ENCODE measurements at places on chromosomes 11 and 22.
A peak's percentile ranks its signal among the peaks of the same experiment; 100 is the strongest.

GRCh38 chr11:15897211-15897960, 459.0 kb downstream of the SOX6 start:
- no peak for DNase-seq

- DNase-seq, result no peak
These were observed 7.4 kb downstream of the PKNOX2 start for GRCh38 chr11:125171974-125172373.

DNA sequence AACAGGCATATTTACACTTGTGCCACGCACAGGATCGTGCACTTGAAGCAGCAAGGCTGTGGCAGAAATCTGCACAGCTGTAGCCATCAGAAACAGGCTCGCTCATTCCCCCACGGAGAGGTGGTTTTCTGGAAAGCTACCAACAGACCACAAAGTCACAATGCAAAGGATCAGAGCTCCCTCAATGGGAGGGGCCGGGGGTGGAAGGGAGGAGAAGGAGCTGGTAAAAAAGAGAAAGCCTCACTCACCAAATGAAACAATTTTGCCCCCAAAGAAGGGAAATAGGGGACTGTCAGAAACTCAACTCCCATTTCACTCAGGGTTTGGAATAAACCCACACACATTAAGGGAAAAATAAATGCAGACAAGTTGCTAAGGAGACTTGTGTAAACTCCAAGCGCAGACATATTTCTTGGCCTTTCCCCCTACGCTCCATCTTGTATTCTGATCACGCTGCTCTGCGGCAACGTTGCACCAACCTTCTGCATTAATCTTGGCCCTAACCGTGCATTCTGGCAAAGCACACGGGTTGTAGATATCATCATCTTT, 43.2 kb upstream of the BLID start:
- no peak for DNase-seq

DNA sequence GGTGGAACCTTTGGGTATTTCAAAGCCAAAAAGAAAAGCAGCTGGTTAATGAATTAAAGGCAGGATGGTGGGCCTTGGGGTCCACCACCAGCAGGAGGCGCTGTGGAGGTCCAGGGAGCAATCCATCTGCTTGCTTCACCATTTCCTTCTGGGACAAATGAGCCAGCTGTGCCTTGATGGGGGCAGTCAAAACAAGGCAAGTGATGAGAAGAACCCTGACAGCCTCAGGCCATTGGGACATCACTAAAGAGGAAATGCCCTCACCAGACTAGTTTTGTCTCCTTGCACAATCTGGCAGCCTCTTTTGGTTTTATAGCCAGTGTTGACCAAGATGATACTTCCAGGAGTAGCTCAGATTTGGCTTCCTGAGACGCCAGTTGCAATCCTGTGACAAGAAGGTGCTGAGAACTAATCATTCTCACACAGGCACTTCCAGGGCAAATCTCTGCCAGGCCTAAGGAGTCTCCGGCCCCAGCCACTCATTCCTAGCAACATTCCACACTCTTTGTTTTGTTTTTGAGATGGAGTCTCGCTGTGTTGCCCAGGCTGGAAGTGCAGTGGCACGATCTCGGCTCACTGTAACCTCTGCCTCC, 38.2 kb upstream of the WEE1 start:
- DNase-seq, result peak; percentile 76

- no peak for DNase-seq
These were observed 99.9 kb downstream of the MED15 start for GRCh38 chr22:20607157-20607907.

- DNase-seq, result no peak
These were observed 58.8 kb downstream of the GRK3 start for GRCh38 chr22:25623310-25623734.

DNA sequence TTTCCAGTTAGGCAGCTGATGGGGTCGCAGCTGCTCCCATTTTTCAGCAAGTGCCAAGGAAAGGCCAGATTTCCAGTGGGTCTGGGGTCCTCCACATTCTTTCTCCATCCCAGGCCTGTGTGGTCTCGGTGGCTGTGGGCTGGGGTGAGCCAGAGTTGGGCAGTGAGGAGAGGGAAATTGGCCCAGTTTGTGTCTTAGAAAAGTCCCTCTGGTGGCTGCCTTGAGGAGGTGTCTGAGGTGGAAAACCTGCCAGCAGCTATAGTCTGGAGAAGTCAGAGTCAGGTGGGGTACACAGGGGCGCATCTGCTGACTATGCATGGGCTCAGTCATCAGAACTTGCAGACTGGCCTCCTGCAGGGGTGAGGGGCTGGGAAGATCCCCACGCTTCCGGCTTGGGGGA, 30.5 kb downstream of the MRGPRD start:
- no peak for DNase-seq

DNA sequence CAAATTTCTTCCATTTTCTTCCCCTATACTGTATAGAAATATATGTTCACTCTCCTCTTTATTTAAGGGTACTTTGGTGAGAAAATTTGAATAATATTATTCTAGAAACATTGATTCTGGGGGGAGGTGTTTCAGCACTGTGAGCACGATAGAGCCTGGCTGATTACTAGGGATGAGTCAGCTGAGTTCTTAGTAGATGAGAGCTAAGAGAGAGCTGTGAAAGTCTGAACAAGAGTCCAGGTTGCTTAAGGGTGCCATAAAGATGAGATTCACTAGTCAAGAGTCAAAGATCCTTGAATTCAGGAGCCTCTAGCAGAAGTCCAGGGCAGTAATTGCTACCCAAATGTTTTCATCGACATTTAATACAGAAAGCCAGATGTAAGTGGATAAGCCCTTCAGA, 756.6 kb upstream of the API5 start:
- no peak for DNase-seq

GRCh38 chr11:31817621-31818424, 6.7 kb upstream of the PAX6 start:
- no peak for DNase-seq

- no peak for DNase-seq
These were observed 235.4 kb upstream of the NARS2 start for GRCh38 chr11:78809931-78810541.

- DNase-seq, result no peak
These were observed 72.2 kb downstream of the LARGE2 start for GRCh38 chr11:45994371-45995341.

- DNase-seq, result no peak
These were observed 6.0 kb upstream of the FXYD6 start for GRCh38 chr11:117882311-117882905.

- no peak for DNase-seq
These were observed 6.7 kb downstream of the ARAP1 start for GRCh38 chr11:72745511-72745910.

DNA sequence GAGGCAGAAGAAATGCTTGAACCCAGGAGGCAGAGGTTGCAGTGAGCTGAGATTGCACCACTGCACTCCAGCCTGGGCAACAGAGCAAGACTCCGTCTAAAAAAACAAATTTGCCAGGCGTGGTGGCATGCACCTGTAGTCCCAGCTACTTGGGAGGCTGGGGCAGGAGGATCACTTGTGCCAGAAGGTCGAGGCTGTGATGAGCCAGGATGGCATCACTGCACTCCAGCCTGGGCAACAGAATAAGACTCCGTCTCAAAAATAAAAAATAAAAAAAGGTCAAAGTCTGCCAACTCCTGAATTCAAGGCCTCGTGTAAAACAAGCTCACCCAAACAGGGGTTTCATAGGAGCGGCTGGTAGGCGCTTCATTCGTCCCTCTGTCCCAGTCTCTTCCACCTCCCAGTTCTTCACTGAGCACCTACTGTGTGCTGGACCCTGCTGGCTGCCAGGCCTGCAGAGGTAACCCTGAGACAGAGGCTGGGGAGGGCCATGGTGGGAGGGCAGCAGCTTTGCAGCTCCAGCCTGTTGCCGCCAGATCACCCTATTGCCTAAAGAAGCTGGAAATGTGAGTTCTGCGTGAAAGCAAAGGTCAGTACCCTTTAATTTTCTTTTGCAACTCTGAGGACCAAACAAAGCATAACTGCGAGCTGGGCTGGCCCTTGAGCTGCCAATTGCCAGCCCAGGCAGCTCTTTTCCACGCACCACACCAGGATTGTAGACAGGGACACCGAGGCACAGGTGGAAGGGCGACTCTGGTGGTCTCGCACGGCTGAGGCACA, 15.3 kb downstream of the RPL3 start:
- DNase-seq, result no peak

DNA sequence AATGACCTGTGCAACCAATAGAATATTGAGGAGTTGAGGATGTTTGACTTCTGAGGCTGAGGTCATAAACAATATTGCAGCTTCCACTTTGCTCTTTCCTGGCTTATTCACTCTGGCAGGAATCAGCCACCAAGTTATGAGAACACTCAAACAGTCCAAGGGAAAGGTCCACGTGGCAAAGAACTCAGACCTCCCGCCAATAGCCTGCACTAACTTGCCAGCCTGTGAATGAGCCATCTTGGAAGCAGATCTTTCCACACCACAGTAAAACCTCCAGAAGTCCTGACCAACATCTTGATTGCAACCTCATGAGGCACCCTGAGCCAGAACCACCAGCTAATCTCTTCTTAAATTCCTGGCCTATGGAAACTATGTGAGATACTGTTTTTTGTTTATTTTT, 22.7 kb upstream of the PICALM start:
- no peak for DNase-seq

DNA sequence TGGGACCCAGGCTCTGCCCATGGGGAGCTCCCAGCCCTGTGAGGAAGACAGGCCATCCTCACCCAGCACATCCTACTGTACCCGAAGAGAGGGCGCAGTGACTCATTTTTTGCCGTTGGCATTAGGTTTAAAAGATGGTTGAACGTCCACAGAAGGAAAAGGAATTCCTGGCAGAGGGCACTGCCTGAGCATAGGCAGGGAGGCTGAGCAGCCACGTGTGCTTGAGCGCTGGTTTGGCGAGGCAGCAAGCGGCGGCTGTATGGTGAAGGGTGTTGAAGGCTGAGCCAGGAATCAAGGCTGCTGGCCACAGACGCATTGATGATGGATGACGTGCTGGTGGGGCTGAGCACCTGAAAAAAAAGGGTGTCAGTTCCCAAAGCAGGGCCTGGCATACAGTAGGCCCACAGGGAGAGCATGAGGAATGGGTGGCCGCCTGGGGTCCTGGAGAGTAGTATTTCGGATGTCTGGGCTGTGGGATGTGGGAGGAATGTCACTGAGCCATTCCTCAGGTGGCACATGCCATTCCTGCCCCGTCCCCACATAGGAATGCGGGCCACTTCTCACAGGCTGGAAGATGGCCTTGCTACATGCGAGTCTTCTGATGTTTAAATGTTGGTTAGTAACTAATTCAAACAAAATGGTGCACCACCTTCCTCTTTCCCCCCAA, 112.5 kb downstream of the KIAA1671 start:
- no peak for DNase-seq

GRCh38 chr22:47794851-47795250, 1032.4 kb downstream of the TBC1D22A start:
- no peak for DNase-seq

GRCh38 chr11:6757373-6757967, 14.3 kb downstream of the OR2AG2 start:
- DNase-seq, result no peak

- DNase-seq, result no peak
These were observed 45.8 kb upstream of the FIBIN start for GRCh38 chr11:26947904-26948639.

Measured in activated CD4-positive, alpha-beta T cell treated with anti-CD3 and anti-CD28 coated beads for 24 hours (primary cell).